ENCODE measurements at places on chromosomes 7 and 10. TPM values are rescaled to one million over a fixed set of nuclear protein-coding genes. Genes with fewer than 3 reads are reported as not detected.

PPIA gene
- polyA plus RNA-seq: 3,693 TPM

GCC1 gene
- 21.0 TPM for polyA plus RNA-seq

DNA sequence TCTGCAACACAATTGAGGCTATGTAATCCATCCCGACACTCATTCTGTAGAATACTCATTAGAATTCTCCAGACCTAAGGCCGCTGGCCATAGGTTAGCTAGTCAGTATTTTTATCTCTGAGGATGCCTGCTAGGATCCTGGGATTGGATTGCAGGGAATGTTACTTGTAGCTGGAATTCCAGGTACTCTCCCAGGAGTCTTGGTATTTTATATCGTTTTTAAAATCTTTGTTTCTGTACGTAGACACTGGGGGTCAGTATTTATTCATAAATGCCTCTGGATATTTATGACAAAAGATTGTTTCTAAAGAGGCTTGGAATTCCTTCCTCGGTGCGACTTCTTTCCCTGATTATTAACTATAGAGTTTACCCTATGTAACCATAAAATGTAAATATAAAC lies 40.1 kb downstream of the BPGM start:
- no peaks in the 10 kb centered on the region for H3K27me3 ChIP-seq
- no peak overlapping the region for H3K27ac ChIP-seq
- H3K4me3 ChIP-seq: no peak overlapping the region
- DNase-seq: no peak

DNA sequence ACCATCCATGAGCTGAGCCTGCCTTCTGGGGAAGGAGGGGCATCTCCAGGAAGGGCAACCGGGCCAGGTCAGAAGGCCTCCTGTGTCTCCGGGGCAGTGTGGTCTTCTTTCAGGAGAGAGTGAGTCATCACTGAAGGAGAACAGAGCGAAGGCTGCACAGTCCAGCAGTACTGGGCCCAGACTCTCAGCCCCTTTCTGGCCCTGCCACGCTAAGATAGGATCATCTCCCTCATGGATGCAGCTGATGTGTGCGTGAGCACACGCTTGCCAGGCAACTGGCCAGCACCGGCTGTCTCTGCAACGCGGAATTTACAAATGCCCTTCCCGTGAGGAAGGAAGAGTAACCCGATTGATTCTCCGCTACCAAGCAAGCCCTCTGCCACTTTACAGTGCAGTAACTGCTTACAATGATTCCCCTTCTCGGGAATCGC lies 328.2 kb downstream of the TNS3 start:
- DNase-seq: no peak
- no peaks in the 10 kb centered on the region for H3K4me1 ChIP-seq
- no peaks in the 10 kb centered on the region for H3K36me3 ChIP-seq
- H3K27ac ChIP-seq: no peak overlapping the region
- H3K4me3 ChIP-seq: no peak overlapping the region

GRCh38 chr7:152158801-152159587 lies 133.5 kb downstream of the GALNT11 start:
- H3K27ac ChIP-seq: no peak overlapping the region
